ENCODE measurements at places on chromosomes 11 and 22. TPM values are rescaled to one million over a fixed set of nuclear protein-coding genes. Genes with fewer than 3 reads are reported as not detected.

DNA sequence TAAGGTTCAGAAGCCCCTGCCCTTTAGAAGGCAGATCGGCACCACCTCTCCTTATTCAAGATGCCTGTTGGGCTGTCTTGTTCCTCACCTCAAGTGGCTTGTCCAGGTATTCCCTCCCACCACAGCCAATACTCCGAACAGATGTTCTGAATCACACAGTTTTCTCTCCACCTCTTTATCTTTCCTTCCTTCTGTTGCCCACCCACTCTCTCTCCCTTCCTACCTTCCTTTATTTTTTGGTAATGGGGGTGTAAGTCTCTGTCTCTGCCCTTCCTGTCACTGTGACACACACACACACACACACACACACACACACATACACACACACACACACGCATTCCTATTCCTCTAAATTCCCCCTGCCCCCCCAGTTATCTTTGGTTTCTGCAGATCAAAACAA is 8.4 kb downstream of the BEST1 start:
- peak; percentile 12 for DNase-seq

DNA sequence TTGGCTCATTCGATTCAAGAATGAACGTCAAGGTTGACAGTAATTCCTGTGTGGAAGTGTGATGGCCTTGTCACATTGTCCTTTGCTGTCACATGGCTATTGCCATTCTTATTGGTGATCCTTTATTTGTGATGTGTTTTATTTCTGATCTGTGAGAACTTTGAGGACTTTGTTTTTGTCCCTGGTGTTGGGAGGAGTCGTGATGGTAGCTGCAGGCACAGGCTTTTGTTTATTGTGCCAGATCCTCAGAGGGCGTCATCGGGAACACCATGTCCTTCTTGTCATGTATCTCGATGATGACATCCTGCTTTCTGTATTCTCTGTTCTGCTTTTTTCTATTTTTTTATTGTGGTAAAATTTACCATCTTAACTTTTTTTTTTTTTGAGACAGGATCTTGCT is 5.6 kb downstream of the PICK1 start:
- no peak for DNase-seq

DNA sequence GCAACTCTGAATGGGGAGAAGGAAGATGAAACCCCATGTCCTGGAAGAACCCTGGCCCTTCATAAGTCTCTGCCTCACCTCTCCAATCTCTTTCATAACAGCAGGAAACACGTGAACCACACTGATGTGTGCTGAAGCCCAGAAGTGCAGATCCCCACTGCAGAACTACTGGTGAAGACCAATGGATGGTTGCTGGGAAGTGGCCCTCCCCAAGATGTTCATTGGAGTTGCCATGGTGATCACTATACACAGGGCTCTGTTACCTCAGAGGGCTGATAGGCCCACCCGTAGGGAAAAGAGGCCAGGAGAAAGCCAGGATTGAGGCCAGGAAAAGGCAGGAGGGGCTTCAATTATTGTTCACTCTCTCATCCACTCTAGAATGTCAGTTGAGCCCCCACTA is 11.6 kb downstream of the TST start:
- no peak for DNase-seq

- DNase-seq, result no peak
Measured at GRCh38 chr11:8910649-8911026, 351 bp upstream of the AKIP1 start.

- no peak for DNase-seq
Measured at GRCh38 chr11:64198511-64198910, 8.0 kb upstream of the FERMT3 start.

GRCh38 chr11:17244046-17244445 is 32.5 kb upstream of the NUCB2 start:
- DNase-seq, result no peak

DNA sequence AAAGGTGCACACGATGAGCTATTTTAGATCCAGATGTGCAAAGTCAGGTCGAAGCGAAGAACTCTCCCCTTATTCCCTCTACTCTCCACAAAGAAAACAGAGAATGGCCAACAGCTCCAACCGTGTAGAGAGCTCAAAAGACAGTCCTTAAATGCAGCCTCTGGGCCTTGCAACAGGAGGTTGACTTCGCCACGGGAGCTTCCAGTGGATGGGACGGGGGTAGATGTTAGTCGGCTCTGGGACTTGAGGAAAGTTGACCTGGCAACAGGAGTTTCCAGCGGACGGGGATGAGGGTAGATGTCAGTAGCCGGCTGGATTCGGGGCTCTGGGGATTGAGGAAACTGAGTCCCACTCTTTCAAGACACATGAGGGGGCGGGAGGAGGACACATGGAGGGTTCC is 450.4 kb downstream of the BRD1 start:
- no peak for DNase-seq

DNA sequence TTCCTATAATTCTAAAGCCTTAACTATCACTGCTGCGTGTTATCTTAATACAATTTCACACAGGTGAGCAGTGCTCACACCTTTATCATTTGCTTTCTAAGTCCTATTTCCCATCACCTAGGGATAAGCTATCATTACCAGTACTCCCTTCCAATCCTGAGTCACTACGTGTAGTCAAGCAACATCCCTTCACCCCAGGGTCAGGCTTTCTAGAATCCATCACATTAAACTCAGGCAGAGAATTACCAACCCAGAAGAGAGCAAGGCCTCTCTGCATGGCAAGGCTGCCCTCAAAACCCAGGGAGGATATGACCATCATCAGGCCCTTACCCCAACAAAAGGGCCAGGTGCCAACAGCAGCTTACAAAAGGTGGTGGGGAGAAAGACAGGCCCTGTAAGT is 9.8 kb downstream of the PACSIN2 start:
- no peak for DNase-seq

DNA sequence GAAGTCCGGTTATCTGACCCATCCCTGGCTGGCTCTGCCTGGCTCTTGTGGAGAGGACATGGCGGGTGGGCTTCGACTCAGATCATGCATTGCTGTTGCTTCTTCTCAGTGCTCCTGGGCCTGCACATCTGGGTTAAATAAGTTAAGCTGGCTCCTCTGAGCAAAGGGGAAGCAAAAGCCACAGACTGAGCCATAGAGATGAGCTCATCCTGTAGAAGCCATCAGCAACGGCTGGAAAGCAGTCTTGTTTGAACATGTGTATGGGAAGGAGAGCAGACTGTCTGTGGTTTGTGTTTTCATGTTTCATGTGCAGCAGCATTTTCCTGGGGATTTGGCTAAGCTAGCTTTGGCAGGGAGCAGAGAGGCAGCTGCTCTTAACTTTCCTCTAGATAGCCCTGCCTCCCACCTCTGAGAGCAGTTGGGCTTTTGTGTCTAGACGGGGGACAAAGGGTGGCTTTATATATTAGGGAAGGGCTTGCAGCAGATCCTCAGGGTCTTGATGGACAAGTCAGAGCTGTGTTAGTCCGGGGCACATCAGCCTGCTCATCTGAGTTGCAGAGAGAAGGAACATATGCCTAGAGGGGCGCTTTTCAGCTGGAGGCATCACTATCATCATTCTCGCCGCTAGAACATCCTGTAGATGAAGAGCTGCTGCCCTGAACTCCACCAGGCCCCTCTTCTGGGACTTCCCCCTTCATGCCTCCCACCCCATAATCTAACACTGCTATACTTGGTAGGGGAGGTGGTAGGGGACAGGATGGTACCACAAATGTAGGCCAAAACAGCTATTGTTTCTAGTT is 14.9 kb downstream of the DCPS start:
- DNase-seq, result no peak

DNA sequence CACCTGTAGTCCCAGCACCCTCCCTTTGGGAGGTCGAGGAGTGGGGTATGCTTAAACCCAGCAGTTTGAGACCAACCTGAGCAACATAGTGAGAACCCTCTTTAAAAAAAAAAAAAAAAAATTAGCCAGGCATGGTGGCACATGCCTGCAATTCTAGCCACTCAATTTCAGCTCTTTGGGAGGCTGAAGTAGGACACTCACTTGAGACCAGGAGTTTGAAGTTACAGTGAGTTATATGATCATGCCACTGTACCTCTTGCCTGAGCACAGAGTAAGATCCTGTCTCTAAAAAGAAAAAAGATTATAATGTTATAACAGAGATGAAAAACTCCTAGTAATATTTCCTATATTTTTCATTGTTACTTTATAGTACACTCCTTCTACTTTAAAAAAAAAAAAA is 23.9 kb downstream of the PIK3C2A start:
- no peak for DNase-seq

GRCh38 chr22:44143105-44143474 is 37.6 kb upstream of the PARVG start:
- no peak for DNase-seq

DNA sequence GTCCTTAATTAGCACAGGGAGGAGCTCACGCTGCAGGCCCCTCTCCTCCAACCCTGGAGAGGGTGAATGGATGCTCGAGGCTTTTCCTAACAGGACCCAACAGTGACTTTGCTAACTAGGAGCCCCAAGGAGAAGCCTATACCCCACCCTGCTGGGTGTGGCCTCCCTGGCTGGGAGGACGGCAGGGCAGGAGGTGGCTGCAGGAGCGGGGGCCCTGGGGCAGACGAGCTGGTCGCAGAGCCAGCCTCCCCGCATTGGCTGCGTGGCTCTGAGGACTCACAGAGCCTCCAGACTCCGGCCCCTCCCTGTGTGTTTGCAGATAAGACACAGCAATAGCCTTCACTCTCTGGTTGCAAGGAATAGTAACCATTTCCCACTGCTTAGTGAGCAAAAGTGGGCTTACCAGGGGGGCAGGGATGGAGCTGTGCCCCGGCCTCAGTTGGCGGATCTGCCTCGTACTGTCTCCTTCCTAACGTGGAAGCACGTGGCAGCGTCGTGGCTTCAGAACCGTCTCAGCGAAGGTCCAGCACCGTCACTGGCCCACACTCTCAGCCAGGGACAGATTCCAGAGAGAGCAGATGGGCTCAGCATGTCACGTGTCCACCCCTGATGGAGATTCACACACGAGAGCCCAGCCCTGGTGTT is 1087.5 kb downstream of the BRD1 start:
- DNase-seq, result no peak

- DNase-seq, result no peak
Measured at GRCh38 chr11:91248199-91248807, 976.3 kb upstream of the FAT3 start.

- DNase-seq, result no peak
Measured at GRCh38 chr11:4071914-4072313, 22.7 kb upstream of the RRM1 start.

DNA sequence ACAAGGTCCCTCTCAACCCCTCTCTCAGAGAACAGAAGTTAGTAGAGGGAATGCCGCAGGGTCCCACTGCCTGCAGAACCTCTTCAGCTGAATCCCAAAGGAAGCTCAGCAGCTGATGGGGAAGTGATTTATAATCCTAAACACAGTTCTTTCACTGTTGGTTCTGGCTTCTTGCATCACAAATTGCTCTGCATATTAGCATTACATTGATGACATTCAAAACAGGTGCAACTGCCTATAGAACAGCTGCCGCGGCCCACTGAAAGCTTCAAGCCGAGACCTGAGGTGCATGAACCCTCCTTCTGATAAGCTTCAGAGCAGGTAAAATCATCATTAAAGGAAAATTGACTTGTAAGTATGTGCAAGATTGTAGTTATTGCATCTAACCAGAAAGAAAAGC is 75.2 kb upstream of the KIRREL3 start:
- DNase-seq, result no peak

DNA sequence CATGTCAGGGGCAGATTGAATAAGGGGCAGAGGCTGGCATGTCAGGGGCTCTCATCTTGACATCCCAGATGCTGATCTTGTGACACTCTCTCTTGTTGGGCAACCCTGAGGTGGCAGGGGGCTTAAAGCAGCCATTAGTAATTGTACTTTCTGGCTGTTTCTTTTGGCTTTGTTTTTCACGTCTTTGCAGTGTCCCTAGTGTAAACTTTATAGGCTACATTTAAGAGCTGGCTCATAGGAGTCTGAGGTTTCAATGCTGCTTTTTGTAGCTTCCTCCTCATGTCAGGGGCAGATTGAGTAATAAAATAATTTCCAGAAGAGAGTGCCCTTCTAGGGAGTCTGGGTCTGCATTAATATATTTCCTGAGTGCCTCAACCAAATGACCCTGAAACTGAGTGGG is 86.1 kb downstream of the RAB38 start:
- DNase-seq, result no peak

- peak; percentile 16 for DNase-seq
Measured at GRCh38 chr22:19674929-19675253, 39.4 kb upstream of the SEPTIN5 start.

DNA sequence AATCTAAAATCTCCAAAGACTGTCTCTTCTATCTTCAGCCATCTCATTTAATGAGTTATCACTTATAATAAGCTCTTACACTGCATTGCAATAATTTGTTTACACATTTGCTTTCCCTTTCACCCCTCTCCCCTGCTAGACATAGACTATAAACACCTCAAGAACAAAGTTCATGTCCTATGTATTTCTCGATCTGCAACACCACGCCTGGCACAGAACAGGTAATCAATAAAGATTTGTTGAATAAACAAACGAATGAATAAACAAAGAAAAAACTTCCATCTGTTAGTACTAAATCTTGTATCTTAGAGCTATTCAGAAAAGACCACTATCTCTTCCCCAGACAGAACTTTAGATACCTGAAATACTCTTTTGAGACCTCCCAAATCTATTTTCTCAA is 77.6 kb downstream of the PAK1 start:
- DNase-seq, result peak; percentile 47

GRCh38 chr22:32020117-32020516 is 22.9 kb upstream of the SLC5A1 start:
- no peak for DNase-seq

DNA sequence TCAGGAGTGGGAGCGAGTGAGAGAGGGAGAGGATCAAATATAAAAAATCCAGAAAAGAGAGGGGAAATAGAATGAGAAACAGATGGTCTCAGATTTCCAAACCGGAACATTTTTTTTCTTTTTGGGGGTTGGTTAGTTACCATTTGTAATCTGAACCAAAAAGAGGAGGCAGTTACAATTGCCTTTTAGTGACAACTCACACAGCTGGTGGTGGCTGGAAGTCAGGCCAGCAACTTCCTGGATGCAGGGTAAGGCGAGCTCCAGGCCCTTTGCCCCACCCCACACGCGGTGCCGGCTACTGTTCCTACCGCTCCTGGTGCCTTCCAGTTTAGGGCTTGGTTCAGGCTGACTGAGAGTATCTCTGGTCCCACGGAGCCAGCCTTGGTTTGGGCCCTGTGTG is 21.0 kb upstream of the UBASH3B start:
- DNase-seq, result no peak

GRCh38 chr22:32979606-32980005 is 78.6 kb downstream of the SYN3 start:
- DNase-seq, result peak; percentile 65

Gene FDXACB1
- 0.70 TPM for total RNA-seq

Gene FEN1
- total RNA-seq, result 5.1 TPM

Gene PLEKHA7
- 25.8 TPM for total RNA-seq

Gene DNAL4
- total RNA-seq, result 3.3 TPM

Gene SMC1B
- not detected for total RNA-seq

Gene RAB3IL1
- 4.0 TPM for total RNA-seq

Gene OR56A1
- not detected for total RNA-seq

Gene C22orf31
- total RNA-seq, result not detected

Gene AASDHPPT
- total RNA-seq, result 16.2 TPM

Gene PIWIL4
- total RNA-seq, result 0.28 TPM

Gene RFPL2
- total RNA-seq, result not detected

Gene OTOG
- total RNA-seq, result not detected

Gene PRG3
- total RNA-seq, result not detected

Measured in left lobe of liver (tissue), 2 donors.